ENCODE measurements at places on chromosomes 5 and 9.

DNA sequence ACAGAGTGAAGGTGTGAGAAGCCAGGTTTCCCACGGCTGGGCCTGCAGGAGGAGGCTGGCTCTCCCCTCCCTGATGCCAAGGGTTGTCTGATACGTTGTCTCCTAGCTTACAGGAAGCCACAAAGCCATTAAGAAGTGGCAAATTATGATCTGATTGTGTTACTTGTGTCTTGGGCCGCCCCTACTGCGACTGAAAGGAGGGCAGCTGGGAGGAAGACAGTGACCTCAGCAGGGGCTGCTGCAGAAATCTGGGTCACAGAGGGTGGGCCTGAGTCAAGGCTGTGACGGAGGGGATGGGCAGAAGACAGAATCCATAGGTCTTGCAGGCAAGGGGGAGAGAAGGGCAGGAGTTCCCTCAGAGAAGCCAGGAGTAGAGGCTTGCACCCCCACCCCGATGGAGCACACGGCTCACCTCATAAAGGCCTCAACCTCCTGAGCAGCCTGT lies 145.0 kb downstream of the FSTL4 start:
- no peak for DNase-seq

DNA sequence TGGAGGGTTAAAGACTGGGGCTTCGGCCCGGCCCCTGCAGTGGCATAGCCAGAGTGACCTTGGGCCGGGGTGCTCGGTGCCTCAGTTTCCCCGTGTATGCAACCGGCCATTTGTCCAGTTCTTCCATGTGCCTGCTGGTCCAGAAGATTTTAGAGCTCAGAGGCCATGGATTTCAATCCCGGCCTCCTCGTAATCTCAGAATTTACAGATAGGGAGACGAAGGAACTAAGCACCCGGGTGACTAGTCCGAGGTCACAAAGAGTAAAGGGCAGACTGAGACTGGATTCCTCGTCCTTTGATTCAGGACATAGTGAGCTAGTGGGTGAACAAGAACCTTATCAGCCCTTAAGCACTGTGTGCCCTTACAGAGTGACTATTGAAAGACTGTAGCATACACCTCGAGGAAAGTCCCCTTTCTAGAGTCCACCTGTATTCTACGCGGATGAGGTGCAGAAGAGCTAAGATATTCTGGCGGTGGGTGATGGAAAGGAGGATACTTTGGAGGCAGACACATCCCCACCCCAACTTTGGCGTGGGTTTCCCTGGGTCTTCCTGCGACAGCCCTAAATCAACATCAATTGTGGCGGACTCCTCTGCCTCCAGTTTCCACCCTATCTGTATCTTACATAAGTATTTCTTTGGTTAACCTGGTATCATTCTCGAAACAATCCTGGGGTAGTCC lies 597 bp downstream of the SLC31A1 start:
- no peak for DNase-seq

DNA sequence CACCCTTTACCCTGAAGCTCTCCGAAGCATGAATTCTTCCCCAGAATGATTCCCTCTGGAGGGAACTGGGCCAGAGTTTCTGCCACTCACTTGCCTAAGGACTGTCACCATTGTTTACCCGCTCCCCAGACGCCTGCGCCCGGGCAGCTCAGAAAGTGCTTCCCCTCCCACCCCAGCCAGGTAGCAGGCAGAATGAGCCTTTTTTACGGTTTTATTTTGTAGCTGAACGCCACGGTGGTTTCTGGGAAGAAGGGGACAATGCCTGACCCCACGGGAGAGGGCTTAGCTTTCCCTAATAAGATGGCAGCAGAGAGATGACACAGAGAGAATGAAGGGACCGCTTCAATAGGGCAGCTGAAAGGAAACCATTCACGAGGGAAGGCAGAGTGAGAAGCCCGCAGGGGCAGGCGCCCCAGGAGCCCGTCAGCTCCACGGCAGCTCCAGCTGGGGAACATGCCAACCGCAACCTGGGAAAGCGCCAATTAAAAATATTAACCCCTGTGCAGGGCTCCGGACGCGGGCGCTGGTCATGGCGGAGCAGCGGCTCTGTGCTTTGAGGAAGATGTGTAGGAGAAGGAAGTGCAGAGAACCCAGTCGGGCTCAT lies 20.4 kb upstream of the NTNG2 start:
- DNase-seq, result peak; percentile 21

DNA sequence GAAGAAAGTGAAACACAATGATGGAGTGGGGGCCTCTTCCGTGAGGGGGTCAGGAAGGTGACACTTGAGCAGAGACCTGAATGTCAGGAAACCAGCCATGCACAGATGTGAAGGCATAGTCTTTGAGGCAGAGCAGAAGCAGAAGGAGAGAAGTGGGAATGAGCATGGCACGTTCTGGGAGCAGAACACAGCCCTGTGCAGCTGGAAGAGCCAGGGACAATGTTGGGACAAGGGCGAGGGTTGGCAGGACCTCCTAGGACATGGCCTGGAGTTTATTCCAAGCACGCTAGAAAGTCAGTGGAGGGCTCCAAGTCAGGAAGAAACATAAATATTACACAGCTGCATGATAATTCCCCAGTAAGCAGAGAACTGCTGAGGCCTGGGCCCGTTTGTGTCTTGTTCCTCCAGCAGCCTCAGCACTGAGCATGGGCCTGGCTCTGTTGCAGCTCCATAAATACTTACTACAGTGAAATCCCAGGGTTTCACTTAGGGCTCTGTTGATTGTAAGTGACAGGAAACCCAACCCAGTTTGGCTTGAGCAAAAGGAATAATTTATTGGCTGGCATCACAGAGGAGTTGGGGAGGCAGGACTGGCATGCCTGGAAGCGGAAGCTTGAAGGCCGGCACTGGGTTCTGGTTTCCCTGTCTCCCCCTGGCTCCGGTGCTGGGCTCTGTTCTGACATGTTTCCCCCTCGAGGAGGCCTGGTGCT lies 66.2 kb downstream of the MVB12B start:
- DNase-seq, result no peak

DNA sequence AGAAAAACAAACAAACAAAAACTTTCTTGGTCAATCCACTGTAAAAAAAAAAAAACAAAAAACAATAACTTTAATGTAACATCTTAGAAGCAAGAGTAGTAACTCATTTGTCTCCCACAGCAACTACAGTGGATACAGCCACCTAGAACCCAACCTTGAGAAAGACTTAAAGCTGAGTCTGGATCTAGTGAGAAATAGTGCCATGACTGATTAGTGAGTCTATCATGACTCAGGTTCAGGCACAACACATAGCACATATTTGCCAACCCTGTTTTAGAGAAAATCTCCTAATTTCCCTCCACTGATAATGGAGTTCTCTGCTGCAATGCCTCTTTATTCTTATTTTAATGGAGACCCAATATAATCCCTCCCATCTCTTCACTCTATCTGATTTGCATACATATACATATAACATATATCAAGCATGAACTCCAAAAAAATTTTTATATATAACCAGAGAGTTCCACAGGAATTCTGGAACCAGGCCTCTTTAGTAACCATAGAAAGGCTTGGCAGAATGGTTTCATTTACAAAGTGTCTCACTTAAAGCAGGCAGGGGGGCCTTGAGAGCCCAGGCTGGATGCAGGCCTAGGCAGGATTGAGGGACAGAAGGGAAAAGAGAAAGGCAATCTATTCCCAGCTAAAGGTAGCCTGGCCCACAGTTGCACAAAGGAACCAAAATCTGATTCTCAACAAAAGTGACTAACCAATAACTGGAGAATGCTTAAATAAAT lies 11.9 kb upstream of the NR4A3 start:
- no peak for DNase-seq

GRCh38 chr5:64615895-64616294 lies 74.4 kb upstream of the SHISAL2B start:
- DNase-seq, result no peak

DNA sequence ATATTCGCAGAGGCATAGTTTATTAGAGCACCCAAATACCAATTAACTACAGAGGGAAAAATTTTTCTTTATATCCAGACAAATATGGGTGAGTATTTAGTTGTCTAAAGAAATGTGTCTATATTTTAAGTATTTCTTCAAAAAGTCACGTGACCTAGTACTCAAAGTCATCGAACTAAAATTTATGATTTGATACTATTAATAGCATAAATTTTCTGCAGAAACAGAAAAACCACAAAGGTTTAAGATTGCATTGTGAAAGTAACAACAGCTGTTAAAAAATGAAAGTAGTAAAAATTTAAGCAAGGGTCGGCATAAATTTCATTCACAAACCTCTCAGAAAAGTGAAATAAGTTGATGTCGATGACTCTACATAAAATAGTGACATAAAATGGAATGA lies 323.9 kb upstream of the RORB start:
- no peak for DNase-seq

DNA sequence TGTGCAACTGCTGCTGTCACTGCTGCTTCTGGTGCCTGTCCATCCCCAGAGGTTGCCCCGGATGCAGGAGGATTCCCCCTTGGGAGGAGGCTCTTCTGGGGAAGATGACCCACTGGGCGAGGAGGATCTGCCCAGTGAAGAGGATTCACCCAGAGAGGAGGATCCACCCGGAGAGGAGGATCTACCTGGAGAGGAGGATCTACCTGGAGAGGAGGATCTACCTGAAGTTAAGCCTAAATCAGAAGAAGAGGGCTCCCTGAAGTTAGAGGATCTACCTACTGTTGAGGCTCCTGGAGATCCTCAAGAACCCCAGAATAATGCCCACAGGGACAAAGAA lies 265 bp downstream of the CA9 start:
- no peak for DNase-seq

GRCh38 chr5:33850100-33850594 lies 41.6 kb downstream of the ADAMTS12 start:
- peak; percentile 63 for DNase-seq

DNA sequence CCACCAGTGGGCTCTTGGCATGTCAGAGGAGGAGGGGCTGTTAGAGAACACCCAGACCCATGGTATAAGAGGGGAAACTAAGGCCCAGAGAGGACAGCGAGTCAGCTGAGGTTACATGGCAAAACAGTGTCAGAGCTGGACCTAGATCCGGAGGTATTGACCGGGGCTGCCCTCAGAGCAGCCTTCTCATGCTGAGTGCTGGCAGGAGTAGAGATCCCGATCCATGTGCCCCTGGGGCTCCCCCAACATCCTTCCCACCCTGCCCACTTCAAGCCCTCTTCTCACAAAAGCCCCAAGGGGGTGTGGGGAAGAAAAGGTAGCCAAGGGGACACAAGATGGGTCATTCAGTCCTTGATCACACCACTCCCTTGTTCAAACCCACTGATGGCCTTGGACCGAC lies 19.9 kb downstream of the CSF1R start:
- no peak for DNase-seq

GRCh38 chr5:71806711-71807110 lies 87.6 kb downstream of the CARTPT start:
- DNase-seq, result no peak

- DNase-seq, result peak; percentile 85
Measured at GRCh38 chr5:123997462-123998215, 485.7 kb downstream of the CSNK1G3 start.

GRCh38 chr5:77630114-77630680 lies 8.3 kb downstream of the OTP start:
- peak; percentile 47 for DNase-seq

DNA sequence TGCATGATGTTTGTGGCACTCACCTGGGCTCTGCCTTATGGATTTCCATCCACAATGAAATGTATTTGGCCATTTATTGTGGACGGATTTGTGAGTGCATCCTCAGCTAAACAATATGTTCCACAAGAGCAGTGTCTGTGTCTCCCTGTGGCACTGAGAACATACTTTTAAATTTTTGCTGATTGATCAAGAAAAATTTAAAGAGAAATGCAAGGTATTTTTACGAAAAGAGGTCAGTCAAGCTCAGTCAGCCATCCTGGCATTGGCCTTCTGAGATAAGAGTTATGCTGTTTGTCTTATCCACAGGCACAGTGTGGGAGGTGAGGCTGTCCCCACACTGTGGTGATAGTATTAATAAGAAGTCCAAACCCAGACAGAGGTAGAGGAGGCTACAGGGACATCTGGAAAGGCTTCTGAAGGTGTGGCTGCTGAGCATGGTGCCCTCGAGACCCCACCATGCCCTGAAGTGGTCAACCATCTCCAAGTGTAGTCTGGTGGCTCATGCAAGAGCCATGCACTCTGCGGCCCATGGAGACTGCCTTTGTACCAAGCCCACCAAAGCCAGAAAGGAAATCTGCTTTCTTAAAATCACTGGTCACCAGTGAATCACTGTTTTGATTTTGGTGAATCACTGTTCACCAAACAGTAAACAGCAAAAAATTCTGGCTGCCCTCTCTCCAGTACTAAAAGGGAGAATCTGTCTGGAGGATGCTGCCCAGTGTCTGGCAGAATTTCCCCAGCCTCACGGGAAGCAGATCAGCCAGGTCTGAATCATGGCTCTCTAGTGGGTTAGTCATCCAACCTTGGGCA lies 28.8 kb downstream of the SPOCK1 start:
- DNase-seq, result peak; percentile 99

GRCh38 chr5:72040513-72040912 lies 66.8 kb upstream of the MAP1B start:
- no peak for DNase-seq

- no peak for DNase-seq
Measured at GRCh38 chr9:5492965-5493678, 17.2 kb upstream of the PDCD1LG2 start.

DNA sequence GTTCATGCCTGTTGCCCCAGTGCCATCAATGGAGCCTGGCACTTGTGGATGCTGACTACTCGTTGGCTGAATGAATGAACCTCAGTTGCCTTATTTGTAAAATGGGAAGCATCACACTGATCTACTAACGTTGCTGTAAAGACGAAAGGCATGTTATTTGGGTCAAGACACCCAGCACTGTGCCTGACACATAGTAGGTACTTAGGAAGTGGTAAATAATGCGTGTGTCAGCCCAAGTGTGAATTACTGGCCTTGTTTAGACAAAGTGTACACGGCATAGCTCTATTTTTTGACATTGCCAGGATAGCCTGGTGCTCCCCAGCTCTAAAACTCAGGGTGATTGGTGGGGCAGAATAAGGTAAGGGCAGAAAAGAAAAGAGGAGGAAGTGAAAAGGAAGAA lies 27.4 kb downstream of the ERGIC1 start:
- no peak for DNase-seq

DNA sequence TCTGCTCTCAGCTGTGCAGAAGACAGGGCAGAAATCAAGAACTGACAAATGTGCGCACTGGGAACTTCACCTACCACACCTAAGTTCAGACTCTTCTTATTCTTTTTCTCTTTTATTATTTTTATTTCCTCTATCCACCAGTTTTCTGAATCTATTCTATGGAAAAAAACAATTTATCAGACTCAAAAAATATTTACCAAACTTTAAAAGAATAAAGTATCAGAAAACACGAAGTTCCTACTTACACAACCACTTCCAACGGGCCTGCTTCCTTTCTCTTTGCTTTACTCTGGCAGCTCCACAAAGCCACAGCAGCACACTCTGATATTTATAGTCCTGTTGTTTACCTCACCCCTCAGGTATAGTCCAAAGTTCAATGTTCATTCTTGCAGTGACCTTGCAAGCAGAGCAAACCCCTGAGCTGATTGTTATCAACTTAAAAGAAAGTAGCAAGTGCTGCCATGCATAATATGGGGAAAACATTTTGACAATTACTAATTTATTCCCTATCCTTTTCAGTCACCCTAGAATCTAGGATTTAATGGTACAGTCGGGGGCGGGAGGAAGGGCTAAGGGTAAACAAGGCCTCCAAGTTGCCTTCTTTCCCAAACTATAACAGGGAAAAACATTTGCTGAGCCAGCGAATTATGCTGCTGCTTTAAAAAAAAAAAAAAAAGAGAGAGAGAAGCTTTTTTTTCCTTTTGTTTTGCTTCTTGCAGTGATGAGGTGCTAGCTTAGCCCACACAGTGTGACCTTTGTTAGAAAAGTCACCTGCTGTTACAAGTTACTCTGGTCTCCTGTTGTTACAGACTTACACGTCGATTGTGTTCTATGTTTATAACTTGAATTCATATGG lies at the start of gene SELENOP:
Gene SELENOP, minus strand, starts transcription at position 302 of the 856 bp plus-strand sequence. CDS start 3,539 bp downstream, outside the sequence.
- DNase-seq, result no peak

Measured in EH (cell line).